Urothelium cell line (cell line): ENCODE measurements at places on chromosomes 1 and 21.

DNA sequence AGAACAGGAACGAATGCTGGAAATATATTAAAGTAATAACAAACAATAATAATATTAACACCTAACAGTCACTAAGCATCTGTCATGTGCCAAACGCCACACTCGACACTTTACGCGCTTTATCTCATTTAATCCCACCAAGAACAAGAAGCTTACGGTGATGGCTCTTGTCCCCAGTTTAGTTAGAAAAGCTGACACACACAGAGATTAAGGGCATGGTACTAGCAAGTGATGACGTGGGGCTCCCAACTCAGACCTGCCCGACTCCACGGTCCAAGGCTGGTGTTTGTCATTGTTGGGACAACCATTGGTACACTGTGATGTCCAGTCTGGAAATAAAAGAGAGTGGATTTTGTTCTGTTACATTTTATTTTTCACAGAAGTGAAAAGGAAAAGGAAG, 41.1 kb upstream of the KIF26B start:
- DNase-seq = no peak

DNA sequence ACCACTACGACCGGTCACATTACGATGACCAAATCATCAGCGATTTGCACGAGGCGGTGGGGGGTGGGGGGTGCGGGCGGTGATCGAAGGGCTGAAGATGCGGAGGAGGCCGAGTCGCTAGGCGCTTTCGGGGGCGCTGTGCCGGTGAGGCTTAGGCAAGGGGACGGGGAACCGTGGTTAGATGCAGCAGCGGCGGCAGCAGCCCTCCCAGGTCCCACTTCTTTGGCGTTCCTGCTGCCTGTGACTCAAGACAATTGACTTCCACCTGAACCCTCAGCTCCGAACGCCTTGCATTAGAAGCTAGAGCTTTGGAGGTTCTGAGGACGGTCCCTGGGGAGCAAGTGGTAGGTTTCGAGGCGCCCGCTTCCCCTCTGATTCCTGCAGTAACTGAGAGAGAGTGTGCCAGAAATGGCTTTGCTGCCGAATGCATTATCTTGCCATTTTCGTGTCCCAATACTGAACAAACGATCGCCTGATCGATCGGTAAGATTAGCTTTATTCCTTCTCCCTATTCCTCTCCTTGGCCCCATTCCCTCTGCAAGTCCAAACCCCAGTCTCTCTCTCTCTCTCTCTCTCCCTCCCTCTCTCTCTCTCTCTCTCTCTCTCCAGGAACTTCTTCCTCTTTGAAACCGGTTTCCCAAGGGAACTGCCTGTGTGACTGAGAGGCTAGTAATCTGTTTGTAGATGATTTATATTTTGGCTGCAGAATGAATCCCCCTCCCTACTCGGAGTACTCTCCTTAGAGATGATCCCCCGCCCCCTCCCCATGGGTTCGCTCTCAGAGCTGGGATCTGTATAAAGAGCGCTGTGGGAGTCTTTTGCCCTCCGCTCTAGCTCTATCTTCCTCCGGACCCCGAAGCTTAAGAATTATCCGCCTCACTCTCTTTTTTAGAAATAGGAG, 735 bp upstream of the BRINP3 start:
- DNase-seq = peak; percentile 17

GRCh38 chr1:78884685-78885452, 121.7 kb downstream of the ADGRL4 start:
- peak; percentile 5 for DNase-seq

DNA sequence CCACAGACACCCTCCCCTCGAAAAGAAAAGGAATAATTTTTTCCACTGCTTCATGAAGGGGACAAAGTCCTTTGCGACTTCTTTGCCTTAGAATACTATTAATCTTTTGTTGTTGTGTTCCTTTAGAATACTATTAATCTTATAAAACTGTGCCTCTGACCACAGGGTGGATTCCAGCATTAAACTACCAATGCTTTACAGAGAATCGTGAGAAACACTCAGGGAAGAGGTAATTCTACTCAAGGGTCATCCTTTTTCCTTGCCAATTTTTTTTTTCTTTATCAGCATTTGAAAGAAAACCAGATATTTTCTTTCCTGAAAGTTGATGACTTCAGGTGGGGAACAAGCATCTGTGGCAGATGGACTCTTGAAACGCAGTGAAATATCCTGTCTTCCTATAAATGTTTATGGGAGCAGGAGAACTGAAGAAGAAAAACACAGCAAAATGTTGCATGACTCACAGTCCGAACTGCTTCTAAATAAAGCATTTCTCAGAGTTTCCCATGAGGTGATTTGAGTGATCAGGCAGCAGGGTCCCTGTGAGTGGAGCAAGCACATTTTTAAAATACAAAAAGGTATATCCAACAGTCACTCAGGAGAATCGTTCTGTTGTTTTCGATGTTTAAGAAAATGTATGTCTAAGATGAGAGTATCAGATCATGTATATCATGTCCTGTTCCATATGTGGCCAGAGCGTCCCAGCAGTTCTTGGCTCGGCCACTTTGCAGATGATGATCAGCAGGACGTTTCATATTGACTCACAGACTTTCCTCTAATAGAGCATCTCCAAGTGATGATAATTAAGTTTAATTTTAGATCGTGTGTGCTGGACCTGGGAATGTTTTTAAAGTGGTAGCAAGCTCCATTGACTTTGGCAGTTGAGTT, 154.2 kb upstream of the RUNX1 start:
- no peak for DNase-seq

GRCh38 chr1:166888373-166889111, 12.5 kb upstream of the TADA1 start:
- DNase-seq = no peak

DNA sequence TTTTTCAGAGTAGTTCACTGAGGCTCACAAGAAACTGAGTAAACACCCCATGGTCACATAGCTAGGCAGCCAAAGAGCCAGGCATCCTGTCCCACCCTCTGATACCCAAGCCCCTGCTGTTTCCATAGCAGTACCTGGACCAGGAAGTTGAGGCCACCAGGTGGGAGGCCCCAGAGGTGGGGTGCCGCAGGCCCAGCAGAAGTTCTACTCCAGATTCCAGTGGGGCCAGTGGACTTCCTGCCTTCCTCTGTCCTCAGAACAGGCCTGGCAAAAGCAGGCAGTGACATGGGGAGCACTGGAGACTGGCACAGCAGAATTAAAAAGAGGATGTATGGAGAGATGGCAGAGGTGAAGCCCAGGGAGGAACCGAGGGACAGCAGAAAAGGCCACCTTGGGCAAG, 19.0 kb downstream of the FOXO6 start:
- no peak for DNase-seq

- peak; percentile 36 for DNase-seq
Measured at GRCh38 chr1:210347112-210347511, 18.4 kb downstream of the HHAT start.
